Cardiac muscle cell (in vitro differentiated cells and primary cell): ENCODE measurements at places on chromosomes 3 and 15. TPM values are rescaled to one million over a fixed set of nuclear protein-coding genes. Genes with fewer than 3 reads are reported as not detected.

The ALCAM gene
- 15.3 and 22.8 TPM in 2 replicates for polyA plus RNA-seq

DNA sequence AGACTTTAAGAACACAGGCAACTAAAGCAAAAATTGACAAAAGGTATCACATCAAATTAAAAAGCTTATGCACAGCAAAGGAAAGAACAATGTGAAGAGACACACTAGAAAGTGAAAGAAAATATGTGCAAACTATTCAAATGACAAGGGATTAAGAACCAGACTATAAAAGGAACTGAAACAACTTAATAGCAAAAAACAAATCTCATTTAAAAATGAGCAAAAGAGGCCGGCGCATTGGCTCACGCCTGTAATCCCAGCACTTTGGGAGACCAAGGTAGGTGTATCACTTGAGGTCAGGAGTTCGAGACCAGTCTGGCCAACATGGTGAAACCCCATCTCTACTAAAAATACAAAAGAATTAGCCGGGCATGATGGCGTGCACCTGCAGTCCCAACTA is 14.4 kb downstream of the NGLY1 start:
- H3K4me3 ChIP-seq: no peak overlapping the region
- no peak for DNase-seq
- no peak overlapping the region for H3K27ac ChIP-seq
- H3K4me1 ChIP-seq: no peaks in the 10 kb centered on the region
- H3K36me3 ChIP-seq: peaks cover 7% of the 10 kb centered on the region

DNA sequence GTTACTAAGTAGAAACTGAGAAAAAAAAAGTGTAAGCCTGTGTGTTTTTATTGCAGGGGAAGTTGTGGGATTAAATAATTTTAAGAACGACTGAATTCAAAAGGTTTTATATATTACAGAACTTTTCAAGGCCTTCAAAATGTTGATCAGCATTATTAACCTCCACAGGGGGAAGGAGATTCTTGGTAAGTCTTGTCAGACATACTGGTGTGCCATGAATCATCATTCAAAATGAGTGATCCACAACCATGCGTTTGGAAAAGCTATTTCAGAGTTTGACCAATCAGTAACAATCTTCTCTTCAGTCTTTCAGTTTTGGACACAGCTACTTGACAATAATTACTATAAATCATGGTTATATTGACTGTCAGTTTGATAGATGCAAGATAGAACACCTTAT is 70.2 kb downstream of the ADAMTS9 start:
- H3K4me1 ChIP-seq: peaks cover 20% of the 10 kb centered on the region
- H3K27me3 ChIP-seq: no peaks in the 10 kb centered on the region
- no peak overlapping the region for H3K4me3 ChIP-seq
- no peak overlapping the region for H3K27ac ChIP-seq
- H3K36me3 ChIP-seq: peaks cover 59% of the 10 kb centered on the region

GRCh38 chr15:71920573-71920972 is 110.2 kb downstream of the NR2E3 start:
- no peak overlapping the region for H3K4me3 ChIP-seq
- H3K27ac ChIP-seq: no peak overlapping the region
- H3K36me3 ChIP-seq: no peaks in the 10 kb centered on the region
- DNase-seq: no peak
- no peaks in the 10 kb centered on the region for H3K4me1 ChIP-seq
- H3K27me3 ChIP-seq: no peaks in the 10 kb centered on the region

- peaks cover 41% of the 10 kb centered on the region for H3K4me1 ChIP-seq
- no peaks in the 10 kb centered on the region for H3K27me3 ChIP-seq
- H3K4me3 ChIP-seq: no peak overlapping the region
- no peaks in the 10 kb centered on the region for H3K36me3 ChIP-seq
Observed at GRCh38 chr15:64523240-64523639, 62.9 kb downstream of the ZNF609 start.

- H3K27ac ChIP-seq: no peak overlapping the region
Observed at GRCh38 chr15:38665586-38666305, 101.1 kb upstream of the RASGRP1 start.

- H3K27me3 ChIP-seq: no peaks in the 10 kb centered on the region
- no peak overlapping the region for H3K4me3 ChIP-seq
- no peak for DNase-seq
- H3K4me1 ChIP-seq: no peaks in the 10 kb centered on the region
- no peak overlapping the region for H3K27ac ChIP-seq
Observed at GRCh38 chr3:138465925-138466324, 31.5 kb downstream of the ESYT3 start.

DNA sequence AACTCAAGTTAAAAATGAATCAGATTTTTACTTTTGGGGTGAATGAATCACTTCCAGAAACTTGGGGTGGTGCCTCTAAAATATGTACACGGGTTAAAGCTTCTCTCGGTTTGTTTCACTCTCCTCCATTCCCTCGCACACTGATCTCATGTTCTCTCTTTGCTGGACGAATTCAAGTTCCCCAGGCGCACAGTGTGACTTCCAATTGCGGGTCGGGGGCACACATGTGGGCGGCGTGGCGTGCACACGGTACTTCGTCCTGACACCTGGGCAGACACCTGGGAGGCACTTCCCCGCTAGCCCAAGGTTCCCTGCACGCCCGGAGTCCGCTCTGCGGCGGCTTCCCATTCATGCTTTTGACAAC is 692 bp downstream of the SCAANT1 start:
- H3K4me3 ChIP-seq: peak overlapping the region; percentile 68
- no peak for DNase-seq
- peak overlapping the region; percentile 98 for H3K27ac ChIP-seq
- peaks cover 11% of the 10 kb centered on the region for H3K4me1 ChIP-seq

The LRRC34 gene
- 5.2 and 6.9 TPM in 2 replicates for polyA plus RNA-seq

- no peak for DNase-seq
- no peak overlapping the region for H3K4me3 ChIP-seq
- peaks cover 14% of the 10 kb centered on the region for H3K4me1 ChIP-seq
- peaks cover 36% of the 10 kb centered on the region for H3K36me3 ChIP-seq
- H3K27ac ChIP-seq: no peak overlapping the region
- no peaks in the 10 kb centered on the region for H3K27me3 ChIP-seq
Observed at GRCh38 chr3:53885239-53885638, 3.3 kb upstream of the ACTR8 start.

- no peaks in the 10 kb centered on the region for H3K36me3 ChIP-seq
- no peaks in the 10 kb centered on the region for H3K4me1 ChIP-seq
- H3K4me3 ChIP-seq: no peak overlapping the region
Observed at GRCh38 chr3:114299421-114299820, 5.6 kb downstream of the TIGIT start.

- no peak overlapping the region for H3K27ac ChIP-seq
- no peaks in the 10 kb centered on the region for H3K36me3 ChIP-seq
- no peak for DNase-seq
- H3K4me1 ChIP-seq: no peaks in the 10 kb centered on the region
- no peaks in the 10 kb centered on the region for H3K27me3 ChIP-seq
Observed at GRCh38 chr3:45330510-45331295, 57.7 kb upstream of the LARS2 start.

The SCN11A gene
- 0.47 and 0.51 TPM in 2 replicates for polyA plus RNA-seq

- H3K27ac ChIP-seq: no peak overlapping the region
- H3K4me1 ChIP-seq: no peaks in the 10 kb centered on the region
- H3K27me3 ChIP-seq: peaks cover 39% of the 10 kb centered on the region
Observed at GRCh38 chr3:10753964-10754363, 62.1 kb upstream of the SLC6A11 start.

The CHST13 gene
- 1.8 and 1.9 TPM in 2 replicates for polyA plus RNA-seq

The FBXL2 gene
- polyA plus RNA-seq: 17.5 and 25.6 TPM in 2 replicates

DNA sequence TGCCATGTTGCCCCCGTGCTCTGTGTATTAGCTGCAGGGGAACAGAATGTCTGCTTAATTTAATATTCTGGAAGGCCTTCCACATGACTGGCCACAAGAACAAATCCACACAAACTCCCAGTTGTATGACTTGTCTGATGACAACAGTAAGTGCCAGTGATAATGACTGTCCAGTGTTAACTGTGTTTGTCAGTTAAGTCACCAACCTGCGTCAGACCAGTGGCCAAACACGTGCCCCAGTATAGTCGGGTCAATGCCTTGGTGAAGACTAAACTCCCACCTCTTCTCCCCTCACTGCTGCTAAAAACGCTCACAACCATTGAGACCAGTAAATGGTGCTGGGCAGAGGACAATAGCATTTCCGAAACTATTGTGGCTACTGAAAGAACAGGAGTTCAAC is 9.8 kb upstream of the ATP13A5 start:
- no peaks in the 10 kb centered on the region for H3K4me1 ChIP-seq
- H3K4me3 ChIP-seq: no peak overlapping the region
- H3K27ac ChIP-seq: no peak overlapping the region
- H3K27me3 ChIP-seq: no peaks in the 10 kb centered on the region
- no peak for DNase-seq

DNA sequence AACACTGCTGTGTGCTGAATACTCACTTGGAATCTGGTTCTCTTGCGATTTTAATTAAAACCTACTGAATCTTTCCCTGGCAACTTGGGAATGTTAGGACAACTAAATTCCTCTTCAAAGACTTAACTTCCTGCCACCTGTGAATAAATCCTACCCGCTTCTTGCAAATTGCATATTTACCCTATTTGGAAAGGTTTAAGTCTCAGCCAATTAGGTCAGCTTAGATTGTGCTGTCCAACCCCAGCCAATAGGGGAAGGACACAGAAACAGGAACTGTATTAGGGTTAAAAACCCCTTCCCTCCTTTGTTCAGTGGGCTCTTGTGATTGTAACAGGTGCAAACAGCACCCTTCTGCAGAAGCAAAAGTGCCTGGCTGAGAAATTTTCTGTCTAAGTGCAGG is 38.6 kb upstream of the FSTL1 start:
- H3K4me1 ChIP-seq: no peaks in the 10 kb centered on the region
- no peak overlapping the region for H3K4me3 ChIP-seq
- no peaks in the 10 kb centered on the region for H3K36me3 ChIP-seq
- DNase-seq: no peak
- H3K27ac ChIP-seq: no peak overlapping the region

The HYAL1 gene
- polyA plus RNA-seq: 3.3 and 4.3 TPM in 2 replicates

DNA sequence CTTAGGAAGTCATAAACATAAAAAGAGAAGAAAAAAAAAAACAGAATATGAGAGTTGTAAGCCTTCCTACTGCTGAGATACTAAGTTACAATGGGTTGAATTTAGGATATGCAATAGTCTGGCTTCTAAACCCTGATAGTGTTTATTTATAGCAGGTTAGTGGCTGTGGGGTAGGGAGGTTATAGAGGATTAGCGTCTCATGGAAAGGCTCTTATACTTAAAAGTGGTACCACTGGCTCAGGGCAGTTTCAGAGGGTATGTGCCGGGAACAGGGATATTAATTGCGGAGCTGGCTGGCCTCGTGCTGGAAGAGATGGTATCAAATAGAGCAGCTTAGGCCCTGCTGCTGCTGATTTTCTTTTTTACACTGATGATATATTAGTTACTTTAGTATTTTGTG is 60.8 kb downstream of the PFN2 start:
- DNase-seq: peak; percentile 36
- H3K4me1 ChIP-seq: peaks cover 8% of the 10 kb centered on the region
- H3K4me3 ChIP-seq: no peak overlapping the region
- no peaks in the 10 kb centered on the region for H3K27me3 ChIP-seq

The TGM4 gene
- 0.84 TPM in 1 of 2 replicates, not detected in the other for polyA plus RNA-seq

GRCh38 chr3:64067506-64068346 is 44.4 kb upstream of the PSMD6 start:
- no peak for DNase-seq
- H3K27ac ChIP-seq: no peak overlapping the region
- H3K4me3 ChIP-seq: no peak overlapping the region

DNA sequence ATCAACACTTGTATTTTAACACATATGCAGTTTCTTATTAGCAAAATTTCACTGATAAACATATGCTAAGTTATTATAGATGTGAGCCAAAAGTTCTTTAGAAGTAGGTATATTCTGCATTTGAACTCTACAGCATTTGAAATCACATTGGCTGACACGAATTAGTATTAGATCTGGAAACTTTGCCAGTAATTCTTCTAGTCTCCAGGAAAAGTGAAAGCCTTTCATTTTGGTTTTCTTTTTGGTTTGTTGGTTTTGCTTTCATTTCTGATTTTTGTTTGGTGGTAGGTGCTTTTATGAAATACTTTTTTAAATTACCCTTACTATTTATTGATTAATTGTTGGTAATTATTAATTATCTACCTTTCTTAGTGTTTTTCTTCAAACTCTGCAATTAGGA is 72.9 kb downstream of the RBMS3 start:
- H3K4me3 ChIP-seq: no peak overlapping the region
- no peak for DNase-seq
- no peaks in the 10 kb centered on the region for H3K4me1 ChIP-seq

GRCh38 chr3:41321642-41321980 is 122.3 kb downstream of the CTNNB1 start:
- no peaks in the 10 kb centered on the region for H3K27me3 ChIP-seq
- no peaks in the 10 kb centered on the region for H3K4me1 ChIP-seq
- no peak for DNase-seq
- H3K36me3 ChIP-seq: no peaks in the 10 kb centered on the region
- no peak overlapping the region for H3K27ac ChIP-seq

DNA sequence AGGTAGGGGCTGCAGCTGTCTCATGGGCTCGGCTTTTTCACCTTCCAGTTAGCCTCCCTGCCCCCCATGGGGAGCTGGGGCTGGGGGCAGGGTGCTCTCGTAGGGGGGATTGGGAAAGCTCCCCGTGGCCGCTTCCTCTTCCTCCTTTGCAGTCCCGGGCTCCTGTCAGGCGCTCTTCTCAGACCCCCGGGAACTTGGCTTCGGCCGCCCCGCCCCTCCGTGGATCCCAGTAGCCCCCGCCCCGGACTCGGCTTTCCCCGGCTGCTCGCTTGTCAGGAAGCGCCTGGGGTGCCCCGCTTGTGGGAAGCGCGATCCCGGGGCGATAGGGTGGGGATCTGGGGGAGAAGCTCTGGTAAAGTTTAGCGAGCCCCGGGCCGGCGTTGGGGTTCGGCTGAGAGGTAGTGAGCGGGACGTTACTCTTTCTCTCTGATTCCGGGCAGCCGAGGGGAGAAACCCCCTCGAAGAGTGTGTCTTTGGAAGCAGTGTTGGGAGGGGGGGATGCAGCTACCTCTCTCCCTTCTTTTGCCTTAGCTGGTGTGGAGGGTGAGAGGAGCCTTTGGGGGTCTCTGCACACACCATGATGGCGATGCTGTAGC is 611 bp downstream of the PIAS1 start:
- no peaks in the 10 kb centered on the region for H3K27me3 ChIP-seq
- peaks cover 19% of the 10 kb centered on the region for H3K4me1 ChIP-seq
- H3K4me3 ChIP-seq: peak overlapping the region; percentile 76
- H3K27ac ChIP-seq: peak overlapping the region; percentile 95

DNA sequence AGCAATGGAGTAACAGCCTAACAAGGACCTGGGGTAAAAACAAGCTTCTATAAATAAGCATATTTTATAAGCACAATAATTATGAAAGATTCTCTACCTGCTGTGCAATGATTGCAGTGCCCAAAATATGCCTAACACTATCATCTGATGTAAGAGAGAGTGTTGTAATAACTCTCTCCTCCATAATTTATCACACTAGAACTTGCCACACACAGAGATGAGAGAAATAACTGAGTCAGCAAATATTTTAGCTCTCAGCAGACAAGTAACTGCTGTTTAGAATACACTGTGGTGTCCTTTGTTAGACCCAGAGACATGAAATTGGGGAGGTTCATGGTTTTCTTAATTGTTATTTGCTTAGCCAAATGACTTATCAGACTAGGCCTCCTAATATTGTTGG is 105.3 kb upstream of the ACP3 start:
- no peak overlapping the region for H3K4me3 ChIP-seq
- no peak overlapping the region for H3K27ac ChIP-seq
